Hematopoietic multipotent progenitor cell (in vitro differentiated cells): ENCODE measurements at places on chromosomes 7 and 10.

DNA sequence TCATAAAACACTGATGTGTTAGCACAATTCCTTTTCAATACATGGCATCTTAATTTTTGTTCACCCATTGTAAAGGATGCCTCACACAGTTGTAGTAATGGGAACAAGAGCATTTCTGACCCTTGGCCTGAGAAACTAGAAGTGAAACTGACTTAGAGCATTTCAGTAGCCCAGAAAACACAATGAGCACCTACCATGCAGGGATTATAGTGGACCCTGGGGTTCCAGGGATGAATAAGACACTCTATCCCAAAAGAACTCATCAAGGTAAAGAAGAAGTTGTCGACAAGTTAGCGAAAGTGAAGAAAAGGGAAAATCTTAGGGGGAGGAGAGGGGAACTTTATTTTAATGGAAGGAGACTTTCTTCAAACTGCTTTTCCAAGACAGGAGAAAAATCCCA, 125.6 kb downstream of the NT5C2 start:
- no peak for DNase-seq

GRCh38 chr10:13942035-13942434, 355.3 kb downstream of the PRPF18 start:
- no peak for DNase-seq

GRCh38 chr7:66331883-66332282, 126.7 kb downstream of the TPST1 start:
- no peak for DNase-seq

DNA sequence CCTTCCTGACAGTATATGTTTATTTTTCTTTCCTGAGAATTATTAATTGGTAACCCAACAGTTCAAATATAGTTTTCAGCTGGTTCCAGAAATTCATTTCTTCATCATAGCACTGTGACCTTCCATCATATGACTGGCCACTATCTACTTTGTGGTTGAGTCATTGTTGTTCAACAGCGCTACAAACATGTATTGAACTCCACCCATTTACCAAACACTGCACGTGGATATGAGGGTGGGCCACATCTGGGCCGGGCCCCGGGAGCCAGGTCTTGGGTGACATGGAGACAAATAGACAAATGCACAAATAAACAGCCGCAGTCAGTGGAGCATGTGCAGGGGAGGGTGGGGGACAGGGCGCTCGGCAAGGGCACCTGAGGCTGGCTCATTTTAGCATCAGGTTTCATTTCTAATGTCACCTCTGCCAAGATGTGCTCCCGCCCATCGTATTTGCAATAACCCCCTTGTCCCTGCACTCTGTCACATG, 24.0 kb upstream of the EEPD1 start:
- no peak for DNase-seq

GRCh38 chr10:13100349-13101294, 659 bp downstream of the OPTN start:
- DNase-seq = peak; percentile 27

GRCh38 chr10:88270871-88271713, 312.0 kb downstream of the RNLS start:
- DNase-seq = no peak

- no peak for DNase-seq
These were observed 39.5 kb upstream of the FAM20C start for GRCh38 chr7:152702-153391.

DNA sequence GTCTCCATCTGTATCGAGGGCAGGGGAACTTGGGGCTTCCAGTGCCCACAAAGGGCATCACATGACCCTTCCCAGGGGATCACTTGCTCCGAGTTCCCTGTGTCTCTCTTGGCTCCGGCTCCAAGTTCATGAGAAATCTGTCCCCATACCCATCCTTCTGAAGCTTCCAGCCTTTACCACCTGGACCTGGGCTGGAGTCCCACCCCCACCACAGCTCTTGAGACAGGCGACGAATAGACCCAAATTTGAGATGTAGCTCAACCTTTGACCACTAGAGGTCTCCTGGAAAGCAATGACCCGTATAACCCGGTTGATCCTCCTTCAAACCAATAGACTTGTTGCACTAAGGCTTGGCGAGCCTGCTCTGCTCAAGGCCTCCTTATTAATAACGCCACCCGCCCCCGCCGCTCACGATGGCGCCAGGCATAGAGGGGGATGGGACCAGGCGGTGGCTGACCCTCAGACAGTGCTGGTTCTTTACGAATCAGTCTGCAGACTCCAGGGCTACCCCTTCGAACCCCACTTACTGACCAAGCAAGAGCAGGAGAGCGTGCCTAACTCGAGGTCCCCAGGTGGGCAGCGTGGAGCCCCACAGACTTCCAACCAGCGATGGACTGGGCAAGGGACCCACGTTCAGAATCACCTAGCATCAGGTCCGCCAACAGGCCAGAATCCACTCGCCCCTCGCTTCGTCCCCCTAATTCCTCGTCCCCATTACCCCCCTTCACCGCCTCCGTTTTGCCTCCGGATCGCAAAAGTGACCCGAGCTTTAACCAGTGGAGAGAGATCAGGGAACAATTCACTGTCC, 4.4 kb upstream of the ARID5B start:
- peak; percentile 83 for DNase-seq

DNA sequence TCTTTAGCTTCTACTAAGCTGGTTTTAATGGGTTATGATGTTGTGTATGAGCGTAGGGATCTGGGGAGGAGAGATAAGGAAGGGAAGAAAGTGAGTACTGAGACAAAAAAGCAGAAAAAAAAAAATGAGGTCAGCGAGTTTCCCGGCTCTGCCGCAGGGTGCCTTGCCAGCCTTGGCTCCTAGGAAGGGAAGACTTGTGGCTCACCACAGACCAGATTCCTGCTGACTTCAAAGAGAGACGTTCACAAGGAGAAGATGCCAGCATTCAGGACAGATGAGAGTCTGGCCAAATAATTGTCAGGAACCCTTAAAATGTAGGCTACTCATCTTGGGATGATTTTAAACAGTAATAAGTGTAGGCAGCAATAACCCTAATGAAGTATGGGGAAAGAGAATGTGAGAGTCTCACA, 11.4 kb upstream of the FAS start:
- DNase-seq = no peak

- no peak for DNase-seq
These were observed 16.0 kb downstream of the MMRN2 start for GRCh38 chr10:86941426-86941825.

DNA sequence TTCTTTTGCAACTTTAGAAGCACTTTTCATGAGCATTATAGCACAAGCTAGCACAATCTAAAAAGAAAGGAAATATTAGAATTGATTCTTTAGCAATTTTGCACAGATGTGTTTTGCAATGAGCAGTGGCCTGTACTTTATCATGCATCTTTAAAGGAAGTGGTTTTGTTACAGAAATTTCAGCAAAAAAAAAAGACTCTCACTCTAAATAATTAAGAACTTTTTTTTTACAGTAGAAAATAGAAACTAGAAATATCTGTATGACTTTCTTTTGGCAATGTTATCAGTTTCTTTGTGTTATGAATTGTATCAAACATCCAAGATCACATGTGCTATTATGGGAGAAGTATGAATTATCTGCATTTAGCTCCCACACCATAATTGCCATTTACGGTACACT, 195.7 kb upstream of the KLF6 start:
- no peak for DNase-seq

DNA sequence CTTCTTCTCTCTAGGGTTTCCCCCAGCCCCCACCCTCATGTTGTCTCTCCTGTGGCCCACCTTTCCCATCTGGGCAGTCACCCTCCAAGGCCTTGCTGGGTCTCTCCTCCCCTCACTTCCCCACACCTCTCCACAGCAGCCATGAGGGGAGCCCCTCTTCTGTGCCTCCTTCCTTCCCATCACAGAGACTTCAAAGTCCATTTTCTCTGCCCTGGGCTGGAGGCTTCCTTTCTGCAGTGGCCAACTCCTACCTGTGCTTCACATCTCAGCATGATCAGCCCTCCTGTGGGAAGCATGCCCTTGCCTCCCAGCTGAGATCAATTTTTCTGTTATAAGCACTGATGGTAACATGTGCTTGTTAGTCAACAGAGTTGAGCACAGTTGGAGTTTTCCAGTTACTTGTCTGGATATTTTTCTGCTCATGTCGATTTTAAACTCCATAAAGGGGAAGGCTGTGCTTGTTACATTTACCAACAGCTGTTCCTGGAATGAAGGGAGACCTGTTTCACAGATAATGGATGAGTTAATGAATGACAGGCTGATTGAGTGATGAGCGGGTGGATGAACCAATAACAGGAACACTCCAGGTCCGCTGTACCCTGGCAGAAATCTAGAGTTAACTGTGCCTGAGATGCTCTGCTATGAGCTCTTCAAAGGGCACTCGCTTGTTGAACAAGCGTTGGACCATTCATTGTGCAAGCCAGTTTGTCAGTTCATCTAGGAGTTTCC, 71.4 kb upstream of the PRSS58 start:
- DNase-seq = no peak

- DNase-seq = no peak
These were observed 1199.9 kb downstream of the GATA3 start for GRCh38 chr10:9254353-9254752.

DNA sequence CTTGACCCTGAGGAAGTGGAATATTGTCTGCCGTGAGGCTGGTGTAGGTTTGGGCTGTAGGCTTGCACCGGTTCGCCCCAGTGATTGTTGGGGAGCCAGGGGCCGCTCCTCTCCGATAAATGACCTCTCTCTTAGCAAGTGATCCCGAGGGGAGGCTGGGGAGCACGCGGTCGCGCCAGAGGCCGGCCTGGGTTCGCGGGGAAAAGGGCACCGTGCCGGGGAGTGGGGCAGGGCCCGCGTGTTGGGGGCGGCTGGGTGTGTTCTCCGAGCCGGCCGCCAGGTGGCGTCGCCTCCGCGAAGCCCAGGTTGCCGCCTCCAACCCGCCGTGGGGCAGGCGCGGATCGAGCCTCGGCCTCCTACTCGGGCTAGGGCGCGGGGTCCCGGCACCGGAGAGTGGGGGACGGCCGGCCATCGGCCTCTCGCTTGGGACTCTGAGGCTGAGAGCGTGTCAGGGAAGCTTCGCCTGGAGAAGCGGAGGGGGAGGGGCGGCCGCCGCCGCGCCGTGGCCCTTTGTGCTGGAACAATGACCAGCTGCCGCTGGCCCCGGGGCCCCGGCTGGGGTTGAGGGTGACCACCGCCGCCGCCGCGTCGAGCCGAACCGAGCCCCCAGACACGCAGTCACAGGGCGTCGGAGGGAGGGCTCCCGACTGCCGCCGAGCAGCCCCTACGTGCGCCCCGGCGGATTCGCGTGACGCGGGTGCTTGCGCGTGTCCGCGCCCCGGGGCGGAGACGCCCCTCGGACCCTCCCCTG, 442 bp upstream of the LZTS2 start:
- DNase-seq = peak; percentile 70

- DNase-seq = no peak
These were observed 62.7 kb downstream of the LRRC4 start for GRCh38 chr7:127968547-127968946.

GRCh38 chr10:81534991-81535390, 340.0 kb upstream of the NRG3 start:
- no peak for DNase-seq

GRCh38 chr10:71582019-71582418, 137.6 kb downstream of the C10orf105 start:
- DNase-seq = no peak

GRCh38 chr10:133050371-133050770, 37.4 kb upstream of the ADGRA1 start:
- no peak for DNase-seq

DNA sequence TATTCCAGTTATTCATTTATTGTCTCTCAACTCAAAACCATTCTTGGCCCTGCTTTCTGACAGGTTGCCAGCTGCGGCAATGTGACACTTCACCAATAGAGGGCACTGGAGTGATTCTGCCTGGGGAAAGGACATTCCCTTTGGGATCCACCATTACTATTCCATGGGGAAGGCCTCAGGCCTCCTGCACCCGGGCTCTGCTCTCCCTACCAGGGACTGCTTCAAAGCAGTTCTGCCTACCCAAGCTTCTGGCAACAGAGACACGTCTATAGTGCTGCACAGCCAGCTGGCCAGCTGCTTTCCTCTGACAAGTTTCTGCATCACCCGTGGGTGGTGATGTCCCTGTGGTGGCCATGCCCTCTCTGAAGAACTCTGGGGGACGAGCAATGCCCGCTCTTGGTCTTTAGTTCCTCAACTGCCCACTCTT, 163.8 kb downstream of the ELMO1 start:
- peak; percentile 13 for DNase-seq

- no peak for DNase-seq
These were observed 35.7 kb downstream of the ZNF92 start for GRCh38 chr7:65409363-65409762.

DNA sequence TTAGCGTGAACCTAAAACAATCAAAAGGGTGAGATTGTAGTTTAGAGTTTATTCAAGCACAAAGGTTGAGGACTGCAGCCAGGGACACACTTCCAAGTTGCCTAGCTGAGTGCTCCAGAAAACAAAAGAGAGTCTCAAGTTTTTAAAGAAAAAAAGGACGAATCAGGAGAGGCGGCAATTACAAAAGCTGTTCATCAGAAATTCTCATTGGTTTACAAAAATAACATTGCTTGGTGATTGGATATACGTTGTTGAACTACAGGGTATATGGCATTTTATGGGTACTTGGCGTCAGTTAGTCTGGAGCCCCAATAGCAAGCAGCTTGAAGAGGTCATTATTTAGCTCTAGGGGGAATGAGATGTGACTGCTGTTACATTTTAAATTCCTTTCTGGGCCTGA, 11.5 kb downstream of the ZNF438 start:
- DNase-seq = no peak

DNA sequence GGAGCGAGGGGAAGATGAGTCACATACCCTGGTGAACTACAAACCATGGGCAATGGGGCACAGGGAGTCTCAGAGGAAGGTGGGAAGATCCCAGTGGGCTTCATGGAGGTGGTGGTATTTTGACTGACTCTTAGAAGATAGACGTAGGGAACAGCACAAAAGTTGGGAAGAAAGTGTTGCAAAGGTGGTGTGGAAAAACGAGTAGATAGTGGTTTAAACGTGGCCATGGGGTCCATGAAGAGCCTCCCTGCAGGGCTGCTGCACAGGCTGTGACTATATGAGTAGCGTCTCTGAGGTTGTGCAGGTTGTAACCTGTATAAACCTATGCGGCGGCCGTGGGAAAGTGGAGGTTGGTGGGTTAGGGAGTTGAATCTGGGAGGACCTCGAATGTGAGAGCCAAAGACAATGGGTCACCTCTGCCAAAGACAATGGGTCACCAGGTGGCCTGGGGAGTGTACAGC, 13.8 kb downstream of the LZTS2 start:
- DNase-seq = no peak

DNA sequence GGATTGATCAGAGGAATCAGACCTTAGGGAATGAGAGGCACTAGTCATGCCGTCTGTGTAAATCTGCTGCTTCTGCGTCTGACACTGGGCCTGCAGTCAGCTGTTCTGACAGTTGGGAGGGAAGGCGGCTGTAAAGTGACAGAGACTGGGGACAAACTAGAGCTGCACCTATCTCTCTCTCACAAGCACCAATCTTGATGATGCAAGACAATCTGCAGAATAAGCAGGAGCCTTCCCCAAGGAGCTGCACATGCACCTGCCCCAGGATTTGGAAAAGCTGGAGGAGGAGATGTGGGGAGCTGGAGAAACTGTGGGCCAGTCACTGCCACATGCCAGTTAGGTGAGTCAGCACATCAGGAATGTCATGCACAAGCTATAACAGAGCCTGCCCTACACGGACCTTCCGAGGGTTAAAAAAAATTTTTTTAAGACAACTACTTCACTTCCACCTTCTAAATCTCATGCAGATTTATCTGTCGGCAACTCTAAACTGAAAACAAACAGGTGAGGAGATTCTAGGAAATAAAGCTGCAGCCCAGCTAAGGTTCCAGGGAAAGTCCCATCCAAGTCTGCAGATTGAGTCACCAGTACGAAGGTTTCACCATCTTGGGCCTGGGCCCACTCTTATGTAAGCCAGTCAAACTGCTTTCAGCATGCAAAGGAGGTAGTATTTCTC, 39.2 kb downstream of the ENO4 start:
- no peak for DNase-seq
